ENCODE measurements at places on chromosomes 3 and 15. TPM values are rescaled to one million over a fixed set of nuclear protein-coding genes. Genes with fewer than 3 reads are reported as not detected.

MINAR1 gene
- 0.65 TPM for polyA plus RNA-seq

TRIM42 gene
- not detected for polyA plus RNA-seq

SV2B gene
- 1.6 TPM for polyA plus RNA-seq

POPDC2 gene
- 3.7 TPM for polyA plus RNA-seq

PLXND1 gene
- polyA plus RNA-seq: 213 TPM

PLCB2 gene
- polyA plus RNA-seq: 16.4 TPM

KBTBD13 gene
- 0.96 TPM for polyA plus RNA-seq

SYNM gene
- polyA plus RNA-seq: 7.9 TPM

TIPARP gene
- polyA plus RNA-seq: 28.6 TPM

KBTBD12 gene
- 2.1 TPM for polyA plus RNA-seq
